ENCODE measurements at places on chromosomes 7 and 10.

DNA sequence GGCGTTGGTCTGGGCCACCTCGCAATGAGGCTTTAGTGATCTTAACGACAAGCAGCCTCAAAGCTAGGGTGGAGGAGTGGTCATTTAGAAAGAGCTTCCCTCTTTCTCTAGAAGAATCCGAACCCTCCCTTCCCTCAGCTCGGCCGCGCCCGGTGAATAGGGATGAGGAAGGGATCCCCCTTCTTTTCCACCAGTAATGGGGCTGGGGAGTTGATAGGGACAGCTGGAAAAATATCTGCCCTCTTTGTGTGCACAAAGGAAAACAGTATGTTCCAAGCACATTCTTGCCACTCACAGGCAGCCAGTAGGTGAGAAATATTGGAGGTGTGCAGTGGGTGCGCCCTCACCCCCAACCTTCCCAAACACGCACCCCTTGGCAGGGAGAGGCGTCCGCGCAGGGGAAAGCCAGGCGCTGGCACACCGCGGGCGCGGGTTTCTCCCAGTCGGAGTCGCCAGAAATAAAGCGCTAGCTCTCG lies 6.5 kb downstream of the DLX5 start:
- no peak for DNase-seq

GRCh38 chr10:5485948-5486852 lies 13.2 kb downstream of the CALML5 start:
- DNase-seq: no peak

- no peak for DNase-seq
Observed at GRCh38 chr10:119103903-119104653, at the start of gene DENND10. TSS of gene DENND10 (plus strand) at chr10:119104113. CDS start at chr10:119104143, 30 bp downstream.

DNA sequence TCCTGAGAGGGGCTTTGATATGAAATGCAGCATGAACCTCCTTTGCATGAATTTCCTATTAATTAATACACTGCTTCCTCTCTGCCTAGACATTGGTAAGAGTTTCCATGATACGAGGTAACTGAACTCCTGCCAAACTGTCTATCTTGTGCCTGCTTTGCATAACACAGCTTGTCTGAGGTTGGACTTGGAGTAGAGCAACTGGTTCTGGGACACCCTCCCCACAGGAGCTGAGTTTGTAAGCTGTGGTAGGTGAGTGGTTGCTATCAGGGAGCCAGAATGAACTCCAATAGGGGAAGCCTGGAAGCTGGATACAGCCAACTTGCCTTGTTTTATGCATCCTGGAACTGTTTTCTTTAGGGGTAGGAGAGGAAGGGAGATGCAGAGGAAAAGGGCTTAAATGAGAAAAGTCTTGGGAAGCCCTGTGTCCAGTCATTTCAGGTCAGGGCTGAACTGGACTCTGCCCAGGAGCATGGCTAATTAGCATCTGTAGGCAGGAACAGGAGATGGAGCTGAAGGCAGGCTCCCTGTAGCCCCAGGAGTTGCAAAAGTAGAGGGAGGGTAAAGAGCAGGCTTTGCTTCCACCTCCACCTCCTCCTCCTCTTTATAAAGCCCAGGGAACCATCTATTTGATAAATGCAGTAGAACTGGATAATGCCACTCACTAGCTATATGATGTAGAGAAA lies 73.2 kb upstream of the GPR158 start:
- DNase-seq: no peak

GRCh38 chr7:23055582-23056178 lies 41.8 kb upstream of the HYCC1 start:
- peak; percentile 62 for DNase-seq

GRCh38 chr10:42952931-42953683 lies 123.8 kb upstream of the RET start:
- no peak for DNase-seq

GRCh38 chr7:73894733-73895551 lies 34.0 kb downstream of the TMEM270 start:
- no peak for DNase-seq

DNA sequence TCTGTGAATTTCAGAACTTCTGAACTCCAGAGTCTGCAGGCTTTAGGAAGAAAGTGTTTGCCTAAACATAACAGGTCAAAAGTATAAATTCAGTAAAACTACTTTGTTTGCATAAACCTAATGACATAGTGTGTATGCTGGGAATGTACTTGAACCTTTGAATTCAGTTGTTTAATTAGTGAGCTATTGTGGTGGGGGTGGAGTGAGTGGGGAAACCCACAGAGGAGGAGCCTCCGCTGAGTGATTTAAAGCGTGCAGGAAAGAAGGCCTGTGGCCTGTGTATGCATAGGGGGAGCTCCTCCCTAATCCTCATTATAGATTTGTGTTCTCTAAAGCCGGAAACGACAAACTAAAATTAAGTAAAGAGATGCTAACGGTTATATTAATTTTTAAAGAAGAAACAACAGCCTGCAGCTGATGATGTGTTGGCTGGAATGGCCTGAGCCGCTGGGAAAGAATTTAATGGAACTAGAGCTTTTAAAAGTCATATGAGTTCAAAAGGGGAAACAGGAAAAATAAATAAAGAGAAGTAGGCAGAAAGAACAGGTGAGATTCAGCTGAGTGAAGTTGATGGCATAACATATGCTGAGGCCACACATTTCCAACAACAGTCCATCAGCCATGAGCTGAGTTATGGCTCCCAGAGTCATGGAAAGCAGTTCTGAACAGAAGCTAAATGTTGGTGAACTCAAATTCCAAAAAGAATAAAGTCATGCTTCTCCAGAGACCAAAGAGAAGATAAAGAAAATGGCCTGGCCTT lies 595.0 kb downstream of the GRM8 start:
- DNase-seq: no peak

DNA sequence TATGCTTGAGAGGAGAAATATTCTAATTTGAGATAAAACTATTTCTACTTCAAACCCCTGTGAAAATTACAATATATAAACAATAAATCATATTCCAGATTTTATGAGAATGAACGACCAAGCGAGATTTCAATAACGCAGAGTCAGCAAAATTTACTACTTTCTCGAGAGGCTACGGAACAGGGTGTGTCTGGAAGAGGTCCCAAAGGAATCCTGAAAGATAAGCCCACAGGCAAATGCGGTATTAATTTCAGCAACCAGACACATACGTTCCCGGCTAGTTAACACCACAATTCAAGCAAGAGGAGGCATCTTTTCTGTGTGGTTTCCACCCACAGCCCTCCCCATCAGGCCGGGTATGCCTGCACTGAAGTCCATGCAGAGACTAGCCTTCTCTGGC lies 26.4 kb downstream of the BEND7 start:
- DNase-seq: no peak

DNA sequence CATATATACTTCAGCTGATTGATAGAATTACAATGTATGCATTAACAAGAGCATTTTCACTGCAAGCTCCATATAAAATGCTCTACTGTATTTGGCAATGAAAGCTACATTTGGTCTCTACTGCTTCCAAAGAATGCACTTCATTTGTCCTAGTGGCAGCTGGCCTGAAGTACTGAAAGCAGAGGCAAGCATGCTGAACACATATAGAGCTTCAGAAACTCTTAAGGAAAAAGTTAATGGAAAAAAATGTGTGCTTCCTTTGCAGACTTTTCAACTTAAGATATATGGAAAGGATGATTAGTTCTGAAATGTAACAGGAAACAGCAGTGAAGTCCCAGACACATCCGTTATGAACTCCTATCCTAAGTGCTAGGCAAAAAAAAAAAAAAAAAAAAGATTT lies 537.1 kb upstream of the POM121L12 start:
- DNase-seq: no peak

DNA sequence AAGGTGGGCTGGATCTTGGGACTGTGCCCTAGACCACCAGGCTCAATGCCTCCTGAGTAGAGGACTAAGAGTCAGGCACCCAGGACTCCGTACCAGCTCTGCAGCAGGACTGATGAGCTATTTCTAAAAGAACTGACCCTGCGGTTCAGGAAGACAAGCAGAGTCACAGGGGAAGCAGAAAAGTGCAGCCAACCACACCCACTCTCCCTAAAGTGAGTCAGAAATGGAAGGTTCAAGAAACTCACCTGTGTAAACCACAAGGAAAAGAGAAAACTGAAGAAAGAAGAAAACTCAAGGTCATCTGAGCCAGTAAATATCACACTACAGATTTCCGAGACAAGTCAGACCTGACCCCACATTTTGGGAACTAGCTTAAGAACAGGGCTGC lies 2.5 kb downstream of the PARP12 start:
- no peak for DNase-seq

- DNase-seq: no peak
Observed at GRCh38 chr10:43595739-43596298, 10.4 kb upstream of the ZNF485 start.

DNA sequence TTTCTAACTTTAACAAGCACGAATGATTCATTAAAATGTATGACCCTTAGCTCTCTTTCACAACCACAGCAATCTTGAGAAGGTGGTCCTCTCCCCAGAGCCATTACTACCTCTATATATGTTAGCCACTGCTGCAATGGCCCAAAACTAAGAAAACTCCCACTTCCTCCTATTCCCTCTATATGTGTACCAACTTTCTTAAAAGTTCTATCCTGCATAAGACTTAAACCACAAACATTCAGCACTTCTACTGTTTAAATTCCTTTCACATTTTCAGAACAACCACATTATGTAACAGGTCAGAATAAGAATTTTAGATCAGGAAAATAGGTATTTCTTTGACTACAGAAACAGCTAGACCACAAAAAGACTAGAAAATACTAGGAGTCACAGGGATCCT lies 36.2 kb downstream of the WASL start:
- no peak for DNase-seq

- DNase-seq: no peak
Observed at GRCh38 chr7:91266689-91267090, 2.5 kb downstream of the FZD1 start.

All from NCI-H2029 treated with DMSO at 0.1 percent for 48 hours (cell line).